Fibroblast of upper back skin (primary cell): ENCODE measurements at places on chromosomes 11 and 22.

DNA sequence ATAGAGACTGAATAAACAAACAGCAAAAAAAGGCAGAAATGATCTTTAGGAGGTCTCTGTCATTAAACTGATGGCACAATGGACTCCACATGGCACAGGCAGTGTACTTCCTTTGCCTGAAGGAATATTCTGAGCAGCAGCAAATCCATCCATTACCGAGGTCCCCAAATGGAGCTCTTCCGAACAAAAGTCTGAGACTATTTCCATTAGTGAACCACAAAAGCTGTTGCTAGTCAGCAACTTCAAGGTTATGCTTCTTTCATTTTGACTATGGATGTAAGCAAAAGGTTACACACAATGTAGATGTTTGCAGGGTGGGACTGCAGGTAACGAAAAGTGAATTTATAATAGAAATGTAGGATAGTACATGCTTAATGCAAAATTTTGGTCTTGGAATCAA lies 14.5 kb downstream of the NARS2 start:
- DNase-seq = no peak

- DNase-seq = peak; percentile 36
Observed at GRCh38 chr22:42202669-42203068, 67.8 kb downstream of the TCF20 start.

DNA sequence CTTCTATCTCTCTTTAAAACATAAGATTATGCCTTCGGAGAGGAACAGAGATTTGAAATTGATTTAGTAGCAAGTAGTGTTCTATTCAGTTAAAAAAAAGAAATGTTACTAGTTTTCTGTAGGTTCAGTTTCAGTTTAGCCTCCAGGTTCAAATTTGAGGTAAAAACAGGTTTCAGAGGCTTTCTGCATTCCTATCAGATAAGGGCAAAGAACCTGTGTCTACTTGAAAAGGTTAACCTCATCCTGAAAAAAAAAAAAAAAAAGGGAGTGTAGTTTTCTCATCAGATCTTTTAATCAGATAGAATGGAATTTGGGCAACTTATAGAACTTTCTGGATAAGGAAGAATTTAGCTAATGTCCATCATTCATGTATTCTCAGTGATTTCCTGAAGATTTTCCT lies 12.1 kb downstream of the C11orf97 start:
- no peak for DNase-seq

- peak; percentile 75 for DNase-seq
Observed at GRCh38 chr22:40898850-40899357, 37.0 kb upstream of the DNAJB7 start.

DNA sequence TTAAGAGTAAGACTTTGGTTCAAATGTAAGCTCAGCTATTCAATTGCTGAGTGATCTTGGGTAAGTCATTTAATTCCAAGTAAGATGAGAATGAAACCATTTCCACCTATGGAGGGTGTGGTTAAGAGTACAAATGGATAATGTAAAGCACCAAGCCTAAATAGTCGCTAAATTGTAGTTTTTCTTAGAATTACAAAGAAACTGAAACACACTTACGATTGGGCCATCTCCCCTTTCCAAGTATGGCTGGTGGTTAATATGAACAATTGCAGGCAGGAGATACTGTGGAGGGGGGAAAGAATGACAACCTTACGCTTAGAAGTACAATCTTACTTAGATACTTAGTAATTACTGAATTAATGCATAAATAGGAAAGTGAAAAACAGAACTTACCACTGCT lies 8.2 kb downstream of the DDX17 start:
- no peak for DNase-seq

- DNase-seq = no peak
Observed at GRCh38 chr22:23237841-23238240, 57.5 kb downstream of the BCR start.

DNA sequence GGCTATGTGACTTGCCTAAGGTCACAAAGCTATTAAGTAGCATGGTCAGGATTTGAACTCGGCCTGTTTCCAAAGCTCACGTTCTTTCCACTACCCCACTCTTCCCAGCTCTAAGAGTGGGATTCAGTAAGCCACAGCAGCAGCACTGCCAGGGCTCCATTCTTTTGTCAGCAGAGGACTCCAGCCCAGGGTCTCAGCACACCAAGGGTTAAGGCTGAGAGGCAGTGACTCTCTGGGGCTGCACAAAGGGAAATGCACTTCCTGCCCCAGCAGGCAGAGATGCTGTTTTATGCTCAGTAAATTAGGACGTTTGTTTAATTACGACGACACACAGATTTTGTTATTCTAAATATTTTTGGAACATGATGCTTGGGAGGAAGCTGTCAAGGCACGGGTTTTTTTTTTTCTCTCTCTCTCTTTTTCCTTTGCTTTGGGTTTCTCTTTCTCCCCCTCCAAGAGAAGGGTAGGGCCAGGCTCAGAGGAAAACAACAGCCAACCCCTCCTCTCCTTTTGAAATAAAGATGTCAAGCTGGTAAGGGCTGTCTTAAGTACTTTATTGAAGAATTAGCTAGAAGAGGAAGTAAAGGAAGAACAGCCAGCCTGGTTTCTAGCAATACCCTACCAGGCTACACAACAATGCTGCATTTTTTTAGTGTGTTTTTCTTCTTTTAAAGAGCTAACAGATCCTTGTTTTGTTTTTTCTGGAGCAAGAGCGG lies 2.8 kb downstream of the MYH9 start:
- DNase-seq = no peak

- DNase-seq = no peak
Observed at GRCh38 chr22:23223569-23224317, 43.4 kb downstream of the BCR start.

- no peak for DNase-seq
Observed at GRCh38 chr11:115326526-115326925, 177.7 kb downstream of the CADM1 start.
